ENCODE measurements at places on chromosomes 5 and 9.

- DNase-seq = no peak
Measured at GRCh38 chr5:62608529-62609511, 30.2 kb downstream of the LRRC70 start.

- no peak for DNase-seq
Measured at GRCh38 chr9:14146201-14146874, 167.6 kb downstream of the NFIB start.

GRCh38 chr9:69877852-69878514 is 57.4 kb downstream of the CFAP95 start:
- DNase-seq = no peak

GRCh38 chr9:109449036-109449798 is 48.9 kb downstream of the PTPN3 start:
- DNase-seq = no peak

- DNase-seq = no peak
Measured at GRCh38 chr5:88826646-88827585, 56.1 kb downstream of the MEF2C start.

DNA sequence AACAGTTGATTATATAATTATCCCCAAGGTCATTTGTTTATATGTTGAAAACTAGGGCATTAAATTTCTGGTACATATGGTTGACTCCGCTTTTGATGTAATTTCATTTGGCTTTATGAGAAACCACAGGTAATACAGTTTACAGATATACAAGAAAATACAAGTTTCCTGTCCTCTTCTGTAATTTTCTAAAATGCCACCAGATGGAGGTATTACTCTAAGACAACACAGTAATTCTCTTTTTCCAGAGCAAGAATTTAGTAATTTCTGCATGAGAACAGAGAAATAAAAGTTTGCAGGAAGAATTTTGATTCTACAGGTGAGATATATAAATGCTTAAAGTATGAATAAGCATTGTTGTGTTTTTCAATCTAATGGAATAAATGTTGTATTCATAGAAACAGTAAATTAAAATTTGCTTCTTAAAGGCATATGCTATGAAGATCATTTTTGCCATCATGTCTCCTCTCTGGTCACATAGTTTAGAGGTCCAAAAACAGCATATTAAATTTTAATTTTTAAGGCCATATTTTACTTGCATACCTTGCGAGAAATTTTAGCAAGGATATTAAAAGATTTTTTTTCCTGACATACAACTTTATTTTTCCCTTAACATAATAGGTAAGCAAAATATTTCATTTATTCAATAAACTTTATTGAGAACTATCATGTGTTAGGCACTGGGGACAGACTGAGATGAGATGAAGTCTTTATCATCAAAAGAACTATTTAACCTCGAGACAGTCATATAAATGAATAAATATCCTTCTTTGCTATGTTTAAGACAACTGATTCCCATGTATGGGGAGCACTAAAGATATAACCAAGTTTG is 22.7 kb downstream of the CHD1 start:
- no peak for DNase-seq

- DNase-seq = no peak
Measured at GRCh38 chr9:87259543-87260518, 237.8 kb upstream of the DAPK1 start.

DNA sequence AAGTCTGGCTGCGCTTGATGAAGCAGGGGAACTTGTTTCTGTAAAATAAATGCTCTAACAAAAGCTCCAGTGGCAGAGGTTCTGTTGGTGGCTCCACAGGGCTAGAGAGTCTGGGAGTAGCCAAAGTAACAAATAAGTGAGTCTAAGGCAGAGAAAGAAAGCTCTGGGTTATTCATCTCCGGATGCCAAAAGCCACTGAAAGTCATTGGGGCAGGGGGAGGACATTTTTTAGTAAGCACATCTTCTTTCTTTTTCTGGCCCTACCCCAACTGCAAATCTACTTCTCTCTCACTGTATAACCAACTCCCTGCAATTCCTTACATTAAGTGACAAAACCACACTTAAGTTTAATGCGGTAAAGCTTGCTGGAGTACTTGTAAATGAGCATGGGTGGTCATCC is 141.6 kb downstream of the INSYN2B start:
- DNase-seq = no peak

- DNase-seq = no peak
Measured at GRCh38 chr5:52999344-52999949, 10.3 kb downstream of the ITGA2 start.

DNA sequence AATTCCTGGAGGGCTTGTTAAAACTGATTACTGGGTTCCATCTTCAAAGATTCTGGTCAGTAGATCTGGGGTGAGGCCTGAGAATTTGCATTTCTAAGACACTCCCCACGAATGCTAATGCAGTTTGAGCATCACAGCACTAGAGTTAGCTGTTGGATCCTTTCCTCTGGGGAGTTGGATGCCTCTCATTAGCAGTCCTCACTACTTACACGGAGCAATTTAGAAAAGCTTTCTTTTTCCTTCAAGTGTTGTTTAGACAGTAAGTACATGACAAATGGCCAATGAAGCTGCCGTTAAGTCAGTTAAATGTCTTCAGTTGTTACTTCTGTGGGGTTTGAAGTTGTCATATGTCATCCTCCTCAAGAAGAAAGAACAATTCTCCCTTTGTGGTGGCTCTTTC is 74.9 kb upstream of the HMHB1 start:
- no peak for DNase-seq

DNA sequence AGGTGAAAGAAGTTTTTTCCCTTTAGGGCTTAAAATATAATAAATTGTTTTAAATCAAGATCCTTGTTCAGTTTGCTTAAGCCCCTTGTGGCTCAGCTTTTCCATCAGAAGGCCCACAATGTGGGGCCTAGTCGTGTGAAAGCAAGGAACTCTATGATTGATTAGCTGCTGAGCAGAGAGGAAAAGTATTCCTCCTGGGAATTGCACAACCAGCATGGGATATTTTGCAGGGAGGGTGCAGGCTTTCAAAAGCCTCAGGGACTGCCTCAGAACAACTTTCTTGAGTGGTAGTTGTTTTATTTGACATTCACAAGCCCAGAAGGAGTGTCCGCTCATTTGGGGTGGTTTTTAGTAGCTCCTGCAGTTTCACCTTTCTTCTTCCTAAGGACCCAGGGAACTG is 19.8 kb downstream of the TTC23L start:
- no peak for DNase-seq

DNA sequence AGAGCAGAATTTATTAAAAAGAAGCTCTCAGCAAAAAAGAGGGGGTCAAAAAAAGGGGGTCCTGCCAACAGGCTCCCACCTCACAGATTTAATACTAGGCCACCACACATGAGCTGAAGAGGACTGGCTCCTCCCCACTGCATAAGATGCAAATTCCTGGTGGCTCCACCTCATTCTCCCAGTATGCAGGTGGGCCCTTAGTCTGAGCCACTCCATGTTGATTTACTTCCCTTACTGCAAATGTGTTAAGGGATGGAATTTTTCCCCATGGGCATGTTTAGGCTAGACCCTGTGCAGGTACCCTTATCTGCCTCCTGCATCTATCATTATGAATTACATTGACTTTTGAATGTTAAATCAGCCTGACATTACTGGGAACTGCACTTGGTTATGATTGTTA is 82.9 kb downstream of the ISOC1 start:
- DNase-seq = no peak

DNA sequence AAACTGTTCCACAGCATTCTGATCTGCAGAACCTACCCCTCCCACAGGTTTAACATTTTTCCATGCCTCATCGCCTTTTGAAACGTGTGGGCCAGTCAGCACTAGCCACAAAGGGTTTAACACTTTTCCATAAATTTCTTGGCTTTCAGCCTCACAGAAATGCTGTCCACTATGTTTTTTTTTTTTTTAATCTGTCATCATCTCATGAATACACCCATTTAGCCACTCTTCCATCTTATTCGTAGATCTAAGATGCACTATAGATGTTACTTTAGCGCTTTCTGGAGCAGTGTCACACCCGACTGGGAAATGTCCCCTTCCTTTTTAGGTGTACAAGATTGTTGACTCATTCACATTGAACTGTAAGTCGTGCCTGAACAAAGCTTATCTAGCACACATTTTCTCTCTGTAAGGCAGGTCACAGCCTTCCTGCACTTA is 62.3 kb downstream of the GCNT1 start:
- DNase-seq = no peak

DNA sequence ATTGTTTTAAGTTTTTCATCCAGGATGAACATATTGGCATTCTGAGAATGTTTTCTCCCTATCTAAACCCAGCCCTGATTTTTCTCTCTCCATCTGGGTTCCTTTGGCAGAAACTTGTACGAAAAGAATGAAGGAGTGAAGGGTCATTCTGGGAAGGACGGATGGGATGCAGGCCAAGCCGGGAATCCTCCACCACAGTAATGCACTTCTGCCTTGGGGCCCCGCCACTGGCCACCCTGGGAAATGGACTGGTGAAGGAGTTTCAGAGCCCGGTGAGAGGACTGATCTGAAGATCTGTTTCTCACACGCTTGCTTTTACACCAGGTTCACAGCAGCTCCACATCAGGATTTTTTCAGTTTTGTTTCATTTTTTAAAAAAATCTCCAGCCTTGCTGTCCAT is 554.8 kb downstream of the BNC2 start:
- DNase-seq = no peak

DNA sequence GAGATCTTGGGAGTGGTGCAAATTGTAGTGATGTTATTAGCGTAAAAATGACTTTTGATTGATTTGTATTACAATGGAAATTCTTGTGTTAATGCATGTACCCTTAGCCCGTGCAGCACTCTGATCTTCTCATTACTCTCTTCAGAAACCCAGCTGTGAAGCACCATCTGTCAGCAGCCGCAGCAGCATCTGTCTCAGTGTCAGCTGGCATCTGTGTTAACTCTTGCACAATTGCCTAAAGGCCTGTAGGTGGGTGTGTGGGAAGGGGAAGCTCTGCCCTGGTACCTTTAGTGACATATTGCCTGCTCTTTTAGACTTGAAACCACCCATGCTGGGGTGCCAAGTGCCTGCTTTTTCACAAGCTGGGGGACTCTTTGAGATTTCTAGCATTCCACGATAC is 101.3 kb downstream of the FBXL7 start:
- DNase-seq = no peak

DNA sequence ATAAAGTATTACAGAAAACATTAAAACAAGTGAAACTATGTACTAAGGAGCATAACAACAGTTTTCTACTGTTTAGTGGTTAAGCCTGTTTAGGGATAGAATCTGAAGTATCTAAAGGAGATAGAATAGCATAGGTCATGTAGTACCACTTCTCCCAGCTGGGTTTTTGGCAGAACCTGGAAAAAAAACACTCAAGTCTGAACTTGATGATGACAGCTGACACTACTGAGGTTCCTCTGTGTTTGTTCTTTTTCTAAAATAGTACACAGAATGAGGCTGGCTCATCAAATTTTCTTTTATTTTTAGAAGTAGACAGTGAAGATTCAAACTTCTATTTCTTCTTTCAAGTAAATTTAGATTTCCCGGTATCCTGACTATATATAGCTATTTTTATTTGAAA is 203.8 kb upstream of the ACO1 start:
- no peak for DNase-seq

GRCh38 chr5:3043600-3043999 is 292.1 kb upstream of the IRX2 start:
- DNase-seq = no peak

- DNase-seq = no peak
Measured at GRCh38 chr9:111966861-111967291, 70.3 kb downstream of the UGCG start.
